ENCODE measurements at places on chromosomes 2 and 18.

GRCh38 chr2:156436497-156437085, 412 bp downstream of the GPD2 start:
- peak; percentile 42 for DNase-seq

- DNase-seq: no peak
Observed at GRCh38 chr2:122105877-122106206, 350.4 kb downstream of the TSN start.

GRCh38 chr2:190867832-190868231, 12.8 kb upstream of the GLS start:
- no peak for DNase-seq

DNA sequence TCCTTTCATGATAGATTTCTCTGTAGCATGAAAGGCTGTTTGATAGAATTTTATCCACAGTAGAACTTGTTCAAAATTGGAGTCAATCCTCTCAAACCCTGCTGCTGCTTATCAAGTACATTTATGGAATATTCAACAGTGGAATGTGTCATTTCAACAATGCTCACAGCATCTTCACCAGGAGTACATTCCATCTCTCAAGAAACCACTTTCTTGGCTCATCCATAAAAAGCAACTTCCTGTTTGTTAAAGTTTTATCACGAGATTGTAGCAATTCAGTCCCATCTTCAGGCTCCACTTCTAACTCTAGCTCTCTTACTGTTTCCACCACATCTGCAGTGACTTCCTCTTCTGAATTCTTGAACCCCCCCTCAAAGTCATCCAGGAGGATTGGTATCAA, 29.4 kb downstream of the PDCL3 start:
- DNase-seq: peak; percentile 75

DNA sequence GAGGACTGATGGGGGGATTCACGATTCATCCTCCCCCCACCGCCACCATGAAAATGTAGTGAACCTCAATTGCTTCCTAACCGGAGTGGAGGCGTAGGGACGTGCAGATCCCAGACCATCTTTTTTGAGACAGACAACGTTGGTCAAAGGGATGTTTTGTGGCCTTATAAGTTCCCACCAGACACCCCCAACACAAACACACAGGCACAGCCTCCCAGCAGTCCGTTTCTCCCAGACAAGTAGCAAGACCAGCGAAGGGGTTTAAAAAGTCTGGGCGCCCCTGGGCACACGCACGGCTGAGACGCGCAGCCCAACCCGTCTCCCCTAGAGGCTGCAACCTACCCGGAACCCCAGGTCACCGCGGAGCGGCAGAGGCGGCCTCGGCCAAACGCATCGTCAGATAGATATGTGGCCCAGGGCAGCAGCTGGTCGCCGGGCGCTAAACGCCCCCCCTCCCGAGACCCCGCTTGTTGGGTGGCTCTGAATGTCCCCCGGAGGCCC, 1.3 kb downstream of the GBX2 start:
- no peak for DNase-seq

DNA sequence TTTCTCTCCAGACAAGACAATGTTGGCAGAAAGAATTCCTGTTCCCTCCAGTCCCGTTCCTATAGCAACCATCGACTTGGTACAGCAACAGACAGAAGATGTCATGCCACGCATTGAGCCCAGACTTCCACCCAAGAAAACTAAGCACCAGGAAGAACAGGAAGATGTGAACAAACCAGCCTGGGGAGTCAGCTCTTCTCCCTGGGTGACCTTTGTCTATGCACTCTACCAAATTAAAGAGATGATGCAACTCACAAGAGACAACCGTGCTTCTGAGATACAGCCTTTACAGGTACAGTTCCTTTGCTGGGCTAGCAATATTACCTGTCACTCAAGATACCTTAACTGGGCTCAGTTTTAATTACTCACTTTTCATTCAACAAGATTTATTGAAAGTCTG, 37.1 kb downstream of the NEMP2 start:
- peak; percentile 22 for DNase-seq

DNA sequence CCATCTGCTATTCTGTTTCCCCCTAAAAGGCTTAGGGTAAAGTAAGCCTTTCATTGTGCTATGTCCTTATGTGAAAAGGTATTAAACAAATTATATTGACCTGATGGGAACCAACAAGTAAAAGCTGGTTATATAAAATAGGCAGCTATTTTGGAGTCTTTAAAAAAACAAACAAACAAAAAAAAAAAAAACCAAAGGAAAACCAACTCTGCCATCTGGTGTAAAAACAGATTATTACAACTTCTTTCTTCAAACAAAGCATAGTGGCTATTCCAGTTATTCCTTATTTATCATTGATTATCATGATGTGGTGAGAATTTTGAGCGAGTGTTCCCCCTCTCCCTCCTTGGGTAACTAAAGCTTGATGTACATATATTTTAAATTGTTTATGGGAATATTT, 122.3 kb upstream of the FHL2 start:
- peak; percentile 39 for DNase-seq

- peak; percentile 84 for DNase-seq
Observed at GRCh38 chr2:150142561-150142960, 344.9 kb downstream of the RND3 start.

DNA sequence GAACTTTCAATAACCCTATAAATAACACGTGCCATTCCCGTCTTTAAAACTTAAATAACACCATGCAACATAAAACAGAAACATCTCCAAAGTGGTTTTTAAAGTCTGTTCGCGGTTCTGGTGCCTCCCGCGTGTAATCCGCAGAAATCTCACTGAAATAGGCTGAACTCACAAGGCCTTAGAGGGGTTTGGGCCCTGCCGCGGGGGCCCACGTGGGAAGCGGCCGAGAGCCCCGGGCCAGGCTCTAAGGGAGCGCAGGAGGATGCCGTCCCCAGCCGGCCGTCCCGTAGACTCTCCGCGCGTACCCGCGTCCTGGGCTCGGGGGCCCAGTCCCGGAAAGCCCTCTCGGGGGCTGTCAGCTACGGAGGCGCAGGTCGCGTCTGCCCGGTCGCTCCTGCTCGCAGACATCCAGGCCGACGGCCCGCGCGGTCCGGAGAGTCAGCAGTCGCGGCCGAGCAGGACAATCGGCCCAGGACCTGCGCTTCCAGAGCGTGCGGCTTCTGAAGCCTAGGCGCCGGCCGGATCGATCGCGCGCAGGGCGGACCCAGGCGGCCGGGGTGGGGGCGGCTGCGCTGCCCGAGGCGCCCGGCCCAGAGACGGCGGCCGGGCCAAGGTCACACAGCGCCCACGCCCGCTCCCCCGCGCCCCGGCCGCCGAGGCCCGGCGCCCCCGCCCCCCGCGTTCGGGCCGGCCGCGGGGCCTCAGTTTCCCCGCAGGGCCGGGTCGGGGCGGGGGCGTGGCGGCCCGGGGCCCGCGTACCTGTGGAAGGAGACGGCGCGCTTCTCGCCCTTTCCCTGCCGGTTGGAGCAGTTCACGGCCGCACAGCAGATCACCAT, 558 bp downstream of the THAP4 start:
- peak; percentile 44 for DNase-seq

DNA sequence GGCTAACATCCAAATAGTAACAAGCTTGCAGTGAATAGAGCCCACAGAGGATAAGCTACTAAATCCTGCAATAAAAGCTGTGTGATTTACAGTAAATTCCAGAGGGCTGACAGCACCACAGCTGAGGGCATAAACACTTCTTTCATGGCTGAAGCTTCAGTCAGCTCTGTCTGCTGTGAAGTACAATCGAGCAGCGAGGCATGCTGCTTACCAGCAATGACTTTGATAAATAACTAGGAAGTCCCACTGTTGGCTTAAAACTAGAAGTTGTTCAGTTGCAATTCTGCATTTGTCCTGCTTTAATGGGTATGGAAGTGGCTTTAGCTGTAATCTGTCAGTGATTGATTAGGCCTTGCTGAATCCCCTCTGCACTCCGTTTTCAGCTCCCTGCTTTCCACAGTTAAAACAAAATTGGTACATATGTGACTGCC, 65.2 kb upstream of the FIGN start:
- peak; percentile 85 for DNase-seq

- peak; percentile 89 for DNase-seq
Observed at GRCh38 chr2:144583741-144584453, 64.0 kb upstream of the ZEB2 start.

DNA sequence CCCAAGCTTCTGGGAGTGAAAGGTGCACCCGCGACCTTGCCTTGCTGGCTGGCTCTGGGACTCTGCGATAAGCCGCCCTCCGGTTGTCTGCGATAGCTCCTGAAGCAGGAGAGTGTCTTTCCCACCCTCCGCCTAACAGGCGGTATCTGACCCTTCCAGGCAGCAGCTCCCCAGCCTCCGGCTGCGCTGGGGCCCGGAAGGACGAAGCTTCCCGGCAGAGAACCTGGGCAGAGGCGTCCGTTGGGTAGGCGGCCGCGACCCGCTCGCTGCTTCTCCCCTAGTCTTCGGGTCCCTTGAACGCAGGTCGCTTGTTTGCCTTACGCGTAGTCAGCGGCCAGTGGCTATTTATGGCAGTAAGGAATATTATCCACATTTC, 446 bp upstream of the RHBDD1 start:
- DNase-seq: no peak

DNA sequence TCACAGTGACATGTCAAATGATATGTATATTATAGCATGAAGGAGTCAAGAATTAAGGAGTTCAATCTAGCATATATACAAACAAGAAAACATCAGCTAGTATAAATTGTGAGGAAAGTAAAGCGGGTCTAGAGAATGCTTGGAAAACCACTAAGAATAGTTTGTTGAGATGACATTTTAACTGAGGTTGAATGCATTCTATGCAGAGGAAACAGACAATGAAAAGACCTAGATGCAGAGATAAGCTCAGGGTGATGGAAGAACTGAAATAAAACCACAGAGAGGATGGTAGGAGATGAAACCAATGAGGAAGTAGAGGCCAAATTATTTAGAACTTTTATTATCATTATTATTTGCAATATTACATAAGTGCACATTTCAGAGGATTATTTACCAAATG, 803.6 kb upstream of the FANCL start:
- DNase-seq: no peak

DNA sequence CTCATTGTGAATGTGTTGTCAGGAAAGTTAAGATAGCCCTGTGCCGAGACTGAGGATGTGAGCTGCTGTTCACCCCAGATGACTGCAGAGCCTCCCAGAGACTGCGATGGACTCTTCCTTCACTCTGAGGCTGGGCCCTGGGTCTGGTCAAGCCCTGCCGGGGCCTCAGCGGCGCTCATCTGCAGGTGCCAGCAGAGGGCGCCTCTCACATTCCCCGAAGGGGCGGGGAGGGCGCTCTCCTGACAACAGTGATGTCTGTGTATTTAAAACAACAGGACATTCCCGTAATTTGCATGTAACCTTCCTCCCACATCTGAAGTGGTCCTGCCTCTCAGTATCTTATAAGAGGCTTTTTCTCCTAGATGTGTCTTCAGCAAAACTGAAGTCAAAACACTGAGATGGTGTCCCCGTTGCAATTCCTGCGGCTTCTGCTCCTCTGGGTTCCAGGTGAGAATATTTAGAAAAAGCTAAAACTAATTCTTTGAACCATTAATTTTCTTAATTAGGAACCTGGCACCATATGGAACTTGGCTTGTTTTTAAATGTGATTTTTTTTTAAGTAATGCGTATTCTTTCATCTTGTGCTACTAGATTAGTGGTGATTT, 1377.9 kb downstream of the RPIA start:
- no peak for DNase-seq

- DNase-seq: no peak
Observed at GRCh38 chr2:9937258-9937657, 14.2 kb upstream of the GRHL1 start.

- DNase-seq: no peak
Observed at GRCh38 chr2:147451902-147452515, 392.8 kb upstream of the ACVR2A start.

DNA sequence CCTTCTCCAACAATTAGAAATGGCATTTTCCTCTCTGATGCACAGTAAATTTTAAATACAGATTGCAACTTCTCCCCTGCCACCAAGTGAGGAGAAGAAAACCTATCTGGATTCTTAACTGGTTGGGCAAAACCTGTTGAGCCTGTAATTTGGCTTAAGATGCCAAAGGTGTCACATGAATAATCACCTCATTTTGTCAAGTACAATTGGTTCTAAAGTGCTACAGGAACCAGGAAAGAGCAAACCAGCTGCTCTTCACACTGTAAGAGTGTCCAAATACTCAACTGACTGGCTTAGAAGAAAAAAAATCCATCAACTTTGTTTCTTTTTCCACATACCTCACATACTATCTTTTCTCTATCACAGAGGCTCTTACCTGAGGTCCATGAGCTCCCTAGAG, 35.4 kb downstream of the NPC1 start:
- no peak for DNase-seq

GRCh38 chr2:223122781-223123180, 70.8 kb downstream of the KCNE4 start:
- no peak for DNase-seq

- no peak for DNase-seq
Observed at GRCh38 chr2:61649021-61649420, 110.9 kb upstream of the XPO1 start.

GRCh38 chr18:47050468-47050867, 15.0 kb upstream of the ELOA2 start:
- DNase-seq: peak; percentile 53

DNA sequence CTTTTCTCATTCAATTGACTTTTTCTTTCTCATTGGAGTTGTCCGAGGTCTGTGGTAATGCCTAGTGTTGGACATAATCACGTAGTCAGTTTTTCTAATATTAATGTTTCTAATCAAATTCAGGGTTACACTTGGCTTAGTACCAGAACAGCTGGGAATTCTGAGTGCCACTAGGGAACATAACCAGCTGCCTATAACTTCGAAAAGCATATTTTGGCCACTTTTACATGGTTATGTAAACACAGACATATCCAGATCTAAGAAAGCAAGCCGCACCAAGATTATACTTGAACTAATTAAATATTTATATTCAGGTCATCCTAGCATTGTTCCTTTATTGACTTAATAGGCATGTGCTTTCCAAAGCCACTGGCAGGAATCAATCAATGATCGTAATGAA, 91.1 kb upstream of the ARHGAP28 start:
- no peak for DNase-seq

GRCh38 chr2:98015671-98016070, 19.9 kb upstream of the TMEM131 start:
- no peak for DNase-seq

DNA sequence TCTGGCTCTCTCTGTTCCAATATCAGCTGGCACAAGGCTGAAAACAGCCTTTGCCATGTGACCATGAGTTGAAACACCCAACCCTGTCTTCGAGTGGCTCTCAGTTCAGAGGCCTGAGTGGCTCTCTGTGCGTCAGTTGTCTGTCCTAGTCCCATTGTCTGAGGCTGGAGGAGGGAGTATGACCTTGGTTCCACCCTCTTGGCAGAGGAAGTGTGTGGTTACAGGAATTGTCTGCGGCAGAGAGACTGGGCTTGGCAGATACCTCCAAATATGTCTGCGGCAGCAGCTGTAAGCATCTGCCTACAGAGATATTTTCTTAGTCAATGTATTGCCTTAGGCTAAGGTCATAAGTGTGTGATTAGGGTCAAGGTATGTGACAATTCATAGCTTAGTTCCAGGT, 32.6 kb downstream of the CNGA3 start:
- DNase-seq: peak; percentile 25

All from EH (cell line).